ENCODE measurements at places on chromosomes 11 and 22.

DNA sequence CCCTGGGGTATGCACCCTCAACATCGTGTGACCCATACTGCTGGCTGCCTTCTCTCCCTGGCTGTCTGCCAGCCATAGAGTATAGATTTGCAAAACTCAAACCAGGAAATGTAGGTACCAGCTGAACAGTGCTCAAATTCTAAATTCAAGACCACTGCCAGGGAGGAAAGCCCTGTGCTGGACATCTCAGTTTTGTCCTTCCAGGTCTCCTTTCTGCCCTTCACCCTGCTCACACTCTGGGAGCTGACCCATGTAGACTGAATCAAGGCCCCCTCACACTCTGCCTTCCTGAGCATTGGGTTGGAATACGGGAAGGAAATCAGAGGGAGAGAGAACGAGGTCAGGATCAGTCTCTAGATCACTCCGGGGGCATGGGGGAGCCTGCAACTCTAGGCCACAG lies 12.4 kb upstream of the DRD2 start:
- DNase-seq, result no peak

- no peak for DNase-seq
Measured at GRCh38 chr11:69086152-69087132, 37.7 kb downstream of the TPCN2 start.

- no peak for DNase-seq
Measured at GRCh38 chr11:17273211-17273610, 3.3 kb upstream of the NUCB2 start.

- DNase-seq, result peak; percentile 70
Measured at GRCh38 chr22:23218053-23218866, 38.0 kb downstream of the BCR start.

GRCh38 chr11:9771071-9771511 lies 107.2 kb downstream of the SWAP70 start:
- DNase-seq, result no peak

GRCh38 chr11:102637731-102638130 lies 12.6 kb upstream of the MMP20 start:
- DNase-seq, result no peak

GRCh38 chr11:100578831-100579311 lies 108.2 kb upstream of the ARHGAP42 start:
- DNase-seq, result no peak

DNA sequence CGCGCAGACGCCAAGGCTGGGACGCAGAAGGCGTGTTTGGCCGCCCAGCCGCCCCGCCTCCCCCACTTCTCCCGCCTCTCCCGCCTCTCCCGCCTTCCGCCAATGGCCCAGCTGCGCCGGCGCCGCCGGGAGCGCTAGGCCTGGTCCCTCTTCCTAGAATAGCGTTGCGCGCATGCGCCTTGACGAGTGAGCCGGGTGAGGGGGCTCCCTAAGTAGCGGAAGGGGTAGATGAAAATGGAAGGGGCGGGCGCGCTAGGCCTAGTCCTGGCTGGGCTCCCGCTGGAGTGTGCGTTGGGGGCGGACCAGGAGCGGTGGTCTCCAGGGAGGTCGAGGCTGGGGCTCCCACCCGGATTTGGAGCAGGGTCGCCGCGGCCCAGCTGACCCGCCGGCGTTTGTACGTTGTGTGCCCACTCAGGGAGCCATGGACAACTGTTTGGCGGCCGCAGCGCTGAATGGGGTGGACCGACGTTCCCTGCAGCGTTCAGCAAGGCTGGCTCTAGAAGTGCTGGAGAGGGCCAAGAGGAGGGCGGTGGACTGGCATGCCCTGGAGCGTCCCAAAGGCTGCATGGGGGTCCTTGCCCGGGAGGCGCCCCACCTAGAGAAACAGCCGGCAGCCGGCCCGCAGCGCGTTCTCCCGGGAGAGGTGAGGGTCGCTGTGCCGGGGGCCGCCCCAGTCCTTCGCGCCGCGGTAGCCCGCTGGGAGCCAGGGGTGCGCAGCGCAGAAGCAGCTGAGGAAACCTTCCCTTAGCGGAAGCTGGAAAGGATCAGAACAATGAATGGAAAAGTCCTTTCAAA lies at the start of gene AKIP1:
TSS of gene AKIP1 (plus strand) at position 161 of the 795 bp plus-strand sequence. CDS start at position 422, 261 bp downstream.
- peak; percentile 98 for DNase-seq

DNA sequence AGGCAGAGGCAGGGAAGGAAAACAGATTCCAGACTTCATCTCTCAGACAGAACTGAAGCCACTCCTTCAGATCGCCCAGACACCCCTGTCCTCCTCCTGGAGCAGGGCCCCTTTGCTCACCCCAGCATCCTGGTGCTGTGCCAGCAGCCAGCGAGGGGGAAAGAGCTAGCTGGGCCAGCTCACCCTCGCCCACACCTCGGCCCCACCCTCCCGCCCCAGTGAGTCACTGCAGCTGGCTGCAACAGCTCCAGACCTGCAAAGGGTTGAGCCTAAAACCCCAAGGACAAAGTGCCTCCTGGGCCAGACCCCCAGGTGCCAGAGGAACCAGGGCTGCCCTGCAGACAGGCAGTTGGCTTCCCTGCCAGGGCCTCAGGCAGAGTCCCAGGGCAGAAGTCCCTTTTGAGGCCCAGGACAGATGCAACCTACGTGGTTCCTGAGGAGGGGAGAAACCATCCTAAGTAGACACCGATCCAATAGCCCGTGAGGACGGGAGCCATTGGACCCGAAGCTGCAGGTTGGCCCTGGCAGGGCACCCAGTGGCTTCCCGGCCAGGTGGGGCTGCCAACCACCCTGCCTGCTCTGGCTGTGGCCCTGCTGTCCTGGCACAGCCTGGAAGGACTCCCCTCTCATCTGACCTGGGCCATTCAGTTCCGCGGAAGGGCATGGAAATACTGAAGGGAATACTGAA lies 7.2 kb downstream of the AHNAK start:
- DNase-seq, result no peak

GRCh38 chr11:63405114-63405513 lies 35.5 kb downstream of the SLC22A9 start:
- DNase-seq, result no peak

GRCh38 chr11:63537293-63538101 lies 889 bp downstream of the PLAAT4 start:
- DNase-seq, result no peak

- DNase-seq, result no peak
Measured at GRCh38 chr11:43378897-43379296, 20.2 kb downstream of the TTC17 start.

DNA sequence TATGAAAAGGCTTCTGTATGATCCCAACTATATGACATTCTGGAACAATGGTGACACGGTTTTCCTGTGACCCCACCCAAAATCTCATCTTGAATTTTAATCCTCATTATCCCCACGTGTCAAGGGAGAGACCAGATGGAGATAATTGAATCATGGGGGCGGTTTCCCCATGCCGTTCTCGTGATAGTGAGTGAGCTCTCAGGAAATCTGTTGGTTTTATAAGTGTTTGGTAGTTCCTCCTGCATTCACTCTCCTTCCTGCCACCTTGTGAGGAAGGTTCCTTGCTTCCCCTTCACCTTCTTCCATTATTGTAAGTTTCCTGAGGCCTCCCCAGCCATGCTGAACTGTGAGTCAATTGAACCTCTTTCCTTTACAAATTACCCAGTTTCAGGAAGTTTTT lies 53.1 kb upstream of the TSPAN18 start:
- no peak for DNase-seq

GRCh38 chr11:68326334-68327215 lies 14.2 kb downstream of the LRP5 start:
- no peak for DNase-seq

GRCh38 chr11:88089134-88089533 lies 86.1 kb downstream of the RAB38 start:
- DNase-seq, result no peak

DNA sequence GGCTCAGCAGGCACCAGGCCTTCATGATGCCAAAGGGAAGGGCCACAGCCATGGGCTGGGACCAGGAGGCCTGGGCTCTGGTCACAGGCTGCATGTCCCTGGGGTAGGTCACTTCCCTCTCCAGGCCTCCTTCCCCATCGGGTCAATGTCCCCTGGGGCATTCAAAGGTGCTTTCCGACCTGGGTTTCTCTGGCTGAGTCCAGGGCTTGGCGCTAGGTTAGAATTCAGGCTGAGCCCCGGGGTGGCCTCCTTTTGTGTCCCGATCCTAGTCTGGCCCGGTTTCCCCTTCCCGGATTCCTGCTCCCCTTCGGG lies 12.2 kb downstream of the MAFF start:
- DNase-seq, result no peak

GRCh38 chr11:94379613-94380012 lies 21.6 kb downstream of the GPR83 start:
- DNase-seq, result no peak

Measured in chondrocyte (in vitro differentiated cells).